ENCODE measurements at places on chromosomes 5 and 9.

- no peak for DNase-seq
These were observed 31.2 kb upstream of the CEP120 start for GRCh38 chr5:123454259-123454911.

GRCh38 chr5:149363358-149363757 lies 5.5 kb downstream of the PCYOX1L start:
- DNase-seq: no peak

DNA sequence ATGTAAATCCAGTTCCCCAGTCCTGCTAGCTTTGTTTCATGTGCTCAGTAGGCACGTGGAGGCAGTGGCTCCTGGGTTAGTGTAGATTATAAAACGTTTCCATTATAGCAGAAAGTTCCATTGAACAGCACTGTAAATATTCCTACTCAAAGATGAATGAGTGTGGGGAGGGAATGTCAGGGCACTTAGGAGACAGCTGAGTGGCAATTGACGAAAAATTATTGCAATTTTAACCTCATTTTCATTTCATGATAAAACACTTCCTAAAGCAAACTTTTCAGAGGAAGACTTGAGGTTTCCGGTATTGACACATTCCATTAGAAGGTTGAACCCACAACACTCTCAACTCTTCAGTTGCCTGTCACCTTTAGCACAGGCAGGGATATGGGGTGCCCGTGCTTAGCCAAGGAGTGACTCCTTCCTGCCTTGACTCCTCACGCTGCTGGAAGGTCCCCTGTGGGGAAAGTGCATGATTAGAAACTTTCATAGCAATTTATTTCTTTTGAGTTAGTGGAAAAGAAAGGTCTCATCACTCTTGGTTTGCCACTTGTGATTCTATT lies 41.2 kb downstream of the SLC46A2 start:
- DNase-seq: no peak

- DNase-seq: no peak
These were observed 18.9 kb downstream of the TCF7 start for GRCh38 chr5:134133188-134133994.

- DNase-seq: no peak
These were observed 43.2 kb upstream of the ANKH start for GRCh38 chr5:14914623-14915260.

DNA sequence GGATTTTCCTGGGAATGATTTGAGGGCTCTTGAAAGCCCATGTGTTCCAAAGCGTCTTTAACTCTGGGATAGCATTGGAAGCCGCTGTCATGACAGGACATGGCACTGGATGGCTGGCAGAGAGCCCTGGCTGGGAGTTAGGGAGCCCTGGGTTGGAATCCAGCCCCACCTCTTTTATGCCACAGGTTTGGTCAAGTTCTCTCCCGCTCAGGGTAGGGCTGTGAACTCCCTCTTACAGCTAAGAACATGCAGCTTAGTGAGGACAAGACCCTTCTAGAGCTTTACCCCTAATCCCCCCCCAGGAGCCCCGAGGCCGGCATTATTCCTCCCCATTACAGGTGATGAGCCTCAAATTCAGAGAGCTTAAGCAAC lies 37.2 kb downstream of the OLFML2A start:
- DNase-seq: no peak

DNA sequence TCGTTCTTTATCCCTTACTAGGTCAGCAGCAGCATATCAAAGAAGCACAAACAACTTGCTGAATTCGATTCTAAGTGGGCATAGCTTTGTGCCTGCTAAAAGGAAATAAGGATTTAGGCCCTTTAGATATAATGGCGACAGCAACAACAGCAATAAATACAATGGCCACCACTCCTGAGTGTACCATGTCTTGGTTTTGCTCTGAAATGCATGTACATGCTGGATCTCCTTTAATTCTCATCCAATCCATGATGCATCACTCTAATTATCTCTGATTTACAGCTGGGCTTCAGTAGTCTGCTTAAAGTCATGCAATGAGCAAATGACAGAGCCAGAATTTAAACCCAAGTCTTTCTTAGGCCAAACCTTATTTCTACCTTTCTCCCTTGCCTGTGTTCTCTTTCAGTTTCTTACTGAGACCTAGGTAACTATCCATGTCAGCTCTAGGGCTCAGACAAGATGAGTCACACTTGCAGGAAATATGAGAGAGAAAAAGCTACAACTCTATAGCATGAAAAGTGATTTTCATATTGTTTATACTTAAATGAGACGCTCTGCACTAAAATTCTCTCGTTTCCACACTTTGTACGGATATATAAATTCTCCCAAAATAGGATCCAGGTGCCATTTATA lies 111.8 kb downstream of the HMHB1 start:
- no peak for DNase-seq

DNA sequence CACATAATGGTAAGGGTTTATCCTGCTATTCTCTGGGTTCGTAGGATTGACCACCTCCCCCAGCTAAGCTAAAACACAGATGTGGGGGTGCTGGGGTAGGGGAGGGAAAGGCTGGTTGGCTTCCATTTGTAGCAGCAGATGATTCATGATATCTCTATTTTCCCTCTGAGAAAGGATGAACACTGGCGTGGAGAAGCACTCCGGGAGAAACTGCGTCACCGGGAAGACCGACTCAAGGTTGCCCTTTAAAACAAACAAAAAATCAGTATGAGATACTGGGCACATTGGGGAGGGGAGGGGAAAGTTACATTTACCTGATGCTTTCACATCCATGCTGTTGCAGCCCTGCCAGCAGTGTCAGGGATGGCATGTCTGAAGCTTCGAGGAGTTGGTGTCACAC lies 28.2 kb downstream of the RAB14 start:
- no peak for DNase-seq

DNA sequence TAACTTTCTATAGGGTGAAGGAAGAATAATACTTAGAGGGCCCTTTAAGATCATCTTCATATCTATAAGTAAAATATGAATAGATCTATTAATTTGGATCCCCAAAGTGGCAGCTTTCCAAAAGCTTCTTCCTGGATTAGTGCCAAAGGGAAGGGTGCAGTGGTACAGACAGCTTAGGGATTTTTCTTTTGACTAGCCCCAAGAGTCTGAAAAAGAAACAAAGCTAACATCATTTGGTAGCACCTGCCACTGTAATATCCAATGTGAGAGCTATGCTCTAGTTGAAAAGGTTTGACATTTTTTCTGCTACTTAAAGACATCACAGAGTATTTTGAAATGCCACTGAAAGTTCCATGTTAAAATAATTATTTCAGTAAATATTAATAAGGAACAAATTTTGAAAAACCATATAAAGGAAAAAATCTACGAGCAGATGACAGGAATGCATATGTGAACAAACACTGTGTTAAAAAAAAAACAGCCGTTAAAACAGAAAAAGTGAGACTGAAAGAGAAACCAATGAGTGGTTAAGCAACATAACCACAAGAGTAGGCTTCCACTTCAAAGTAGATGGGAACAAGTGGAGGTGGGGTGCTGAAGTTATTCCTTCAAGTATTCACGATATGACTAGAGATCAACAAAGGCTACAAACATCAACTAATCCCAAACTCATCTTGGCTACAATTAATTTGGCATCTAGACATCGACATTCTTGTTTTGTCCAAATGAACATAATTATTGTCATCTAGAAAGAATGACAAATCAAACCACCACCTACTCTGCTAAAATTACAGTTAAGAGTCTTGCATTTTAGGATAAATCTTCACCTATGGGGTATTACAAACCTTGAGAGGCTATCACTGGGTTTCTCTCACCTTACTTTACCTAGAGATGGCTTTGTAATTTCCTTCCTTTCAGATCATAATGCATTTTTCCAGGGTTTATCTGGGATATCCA lies 137.5 kb downstream of the CPLANE1 start:
- no peak for DNase-seq
